ENCODE measurements at places on chromosomes 2 and 18.

- no peak for DNase-seq
Observed at GRCh38 chr2:64260817-64261216, 116.6 kb upstream of the PELI1 start.

DNA sequence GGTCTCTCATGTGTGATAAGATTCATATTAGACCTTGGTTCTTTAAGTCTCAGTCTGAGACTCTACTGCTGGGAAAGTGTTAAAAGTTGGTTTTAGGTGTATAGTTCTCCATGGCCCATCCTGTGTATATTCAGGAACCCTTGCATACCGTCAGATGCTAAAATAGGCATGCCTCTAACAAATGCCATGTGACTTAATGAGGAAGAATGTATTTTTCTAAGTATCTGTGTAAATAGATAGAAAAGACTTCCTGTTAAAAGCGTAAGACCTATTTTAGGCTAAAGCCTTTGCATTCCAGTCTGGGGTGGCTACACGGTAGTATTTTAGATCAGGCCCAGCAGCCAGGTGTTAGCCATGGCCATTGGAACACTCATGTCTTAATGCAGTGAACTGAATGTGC is 73.3 kb downstream of the RHBDD1 start:
- no peak for DNase-seq

DNA sequence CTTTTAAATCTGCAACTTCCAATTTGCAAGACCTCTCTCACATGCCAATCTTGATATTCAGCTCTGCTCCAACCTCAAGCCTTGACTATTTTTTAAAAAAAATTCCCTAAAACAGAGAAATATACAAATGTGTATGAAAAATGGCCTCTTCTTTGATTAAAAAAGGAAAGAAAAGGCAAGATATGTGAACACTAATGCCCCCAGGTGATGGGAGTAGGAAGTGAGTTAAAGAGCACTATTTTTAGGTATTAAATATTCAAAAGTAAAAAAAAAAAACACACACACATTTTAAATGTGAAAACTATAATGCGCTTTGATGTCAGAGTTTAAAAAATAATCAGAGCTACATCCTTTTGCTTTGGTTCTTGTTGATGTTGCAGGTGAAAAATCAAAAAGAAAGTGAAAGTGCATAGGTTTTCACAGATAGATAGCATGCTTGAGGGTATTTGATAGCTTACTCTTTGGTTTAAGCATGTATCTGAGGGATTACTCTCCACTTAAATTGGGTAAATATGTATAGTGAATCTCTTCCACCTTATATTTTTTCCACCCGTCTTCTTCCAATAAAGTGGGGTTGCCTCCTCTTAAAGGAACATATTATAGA is 406.0 kb upstream of the POU3F3 start:
- no peak for DNase-seq

GRCh38 chr2:173191601-173192000 is 116.0 kb downstream of the MAP3K20 start:
- no peak for DNase-seq

DNA sequence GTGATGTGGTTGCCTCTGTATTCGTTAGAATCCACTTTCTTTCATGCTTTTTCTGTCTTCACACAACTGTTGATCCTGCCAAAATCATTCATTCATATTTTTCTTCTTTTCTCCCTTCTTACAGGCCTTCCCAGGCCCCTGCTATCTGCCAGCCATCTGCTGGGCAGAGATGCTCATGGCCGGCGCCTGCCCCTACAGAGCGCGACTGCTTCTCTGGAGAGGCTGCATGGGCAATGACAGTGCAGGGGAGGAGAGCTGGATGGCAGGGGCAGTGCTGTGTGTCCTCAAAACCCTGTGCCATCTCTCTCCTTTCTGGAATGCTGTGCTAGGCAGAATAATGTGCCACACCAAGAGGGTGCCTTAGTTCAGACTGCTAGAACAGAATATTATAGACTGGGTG is 125.2 kb downstream of the INHBB start:
- DNase-seq = no peak

GRCh38 chr2:41877114-41877678 is 170.6 kb upstream of the PKDCC start:
- DNase-seq = no peak

DNA sequence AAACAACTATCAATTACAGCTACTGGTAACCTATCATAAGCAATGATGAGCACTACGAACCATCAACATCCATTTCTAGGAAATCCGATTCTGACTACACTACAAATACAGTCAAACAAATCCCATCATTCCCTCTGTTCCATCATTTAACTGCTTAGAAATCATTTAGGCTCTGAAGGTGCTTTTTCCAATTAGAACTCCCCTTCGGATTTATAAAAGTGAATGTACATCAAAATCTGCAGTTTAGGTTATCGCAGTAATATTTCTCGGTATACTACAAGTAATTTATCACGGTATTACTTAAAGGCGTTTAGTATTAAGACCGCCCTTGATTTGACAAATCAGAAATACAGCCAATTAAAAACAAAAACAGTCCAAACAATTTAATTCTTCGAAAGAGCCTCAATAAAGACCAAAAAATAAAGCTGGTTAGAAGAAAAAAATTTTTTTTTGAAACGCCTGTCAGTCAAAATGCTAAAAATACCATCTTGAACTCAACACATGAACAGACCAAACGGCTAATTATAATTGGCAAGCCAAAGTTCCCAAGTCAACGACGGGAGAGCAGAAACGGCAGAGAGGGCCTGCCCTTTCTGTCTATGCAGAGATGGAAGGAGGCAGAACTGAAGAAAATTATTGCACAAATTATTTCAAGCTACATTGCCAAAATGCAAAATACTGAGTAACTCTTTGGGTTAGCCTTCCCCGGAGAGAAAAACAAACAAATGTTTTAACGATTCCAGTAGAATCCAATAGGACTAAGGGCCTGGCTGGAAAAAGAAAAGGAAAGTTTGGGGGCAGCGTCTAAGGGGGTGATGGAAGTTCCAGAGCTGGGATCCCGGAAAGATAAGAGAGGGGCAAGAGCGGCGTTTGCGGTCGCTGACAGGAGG is 1.2 kb downstream of the VPS54 start:
- no peak for DNase-seq

DNA sequence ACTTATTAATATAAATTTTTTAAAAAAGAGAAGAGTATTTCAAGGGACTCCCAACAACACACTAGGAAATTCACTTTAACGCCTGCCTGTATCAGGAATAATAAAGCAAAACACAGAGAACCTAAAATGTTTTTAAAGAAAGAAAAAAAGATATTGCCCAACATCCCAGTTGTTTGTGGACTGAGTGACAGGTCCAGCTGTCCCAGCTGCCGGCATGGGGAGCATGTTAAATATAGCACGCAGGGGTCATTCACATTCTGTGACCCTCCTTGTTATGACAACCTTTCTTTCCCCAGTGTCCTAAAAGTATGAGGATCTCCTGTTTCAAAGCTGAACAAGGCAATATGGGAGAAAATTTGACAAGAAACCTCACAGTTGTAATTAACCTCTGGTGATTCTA is 4.4 kb downstream of the KLHL41 start:
- no peak for DNase-seq

GRCh38 chr2:41836948-41837347 is 210.9 kb upstream of the PKDCC start:
- DNase-seq = no peak

DNA sequence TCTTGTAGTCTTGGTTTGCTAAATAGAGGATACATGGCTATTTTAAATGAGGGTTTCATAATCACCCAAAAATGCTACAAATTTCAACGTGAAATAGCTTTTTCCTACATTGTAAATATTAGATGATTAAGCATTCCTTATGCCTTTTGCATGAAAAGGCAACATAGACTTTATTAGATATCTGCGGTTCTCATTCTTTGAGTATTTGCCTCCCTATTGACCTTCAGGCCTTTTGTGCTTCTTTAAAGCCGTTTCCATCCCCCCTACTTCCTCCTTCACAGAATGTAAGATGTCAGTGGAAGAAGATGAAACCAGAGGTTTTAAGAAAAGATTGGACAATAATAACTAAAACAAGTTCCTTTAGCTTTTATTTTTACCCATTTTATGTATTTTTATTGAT is 144.1 kb downstream of the UBE2E3 start:
- no peak for DNase-seq

GRCh38 chr2:149666809-149667320 is 79.3 kb upstream of the MMADHC start:
- DNase-seq = no peak

GRCh38 chr18:48961547-48961946 is 10.8 kb upstream of the SMAD7 start:
- no peak for DNase-seq

DNA sequence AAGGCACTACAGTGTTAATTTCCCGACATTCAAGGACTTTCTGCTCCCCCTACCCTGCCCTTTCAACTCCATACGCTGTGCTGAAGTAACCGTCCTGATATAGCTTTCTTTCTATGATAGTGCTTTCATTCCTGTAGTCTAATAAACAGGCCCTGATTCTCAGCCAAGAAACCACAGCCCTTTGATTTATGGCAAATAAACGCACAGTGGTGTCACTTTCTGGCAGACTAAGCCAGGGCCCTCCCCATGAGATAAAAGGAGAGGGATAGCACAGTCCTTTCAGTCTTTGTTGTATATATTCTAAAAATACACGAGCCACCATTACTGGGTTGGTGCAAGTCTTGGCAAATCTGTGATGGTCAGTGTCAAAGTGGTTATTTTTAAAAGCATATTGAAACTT is 291.2 kb downstream of the ALPK2 start:
- no peak for DNase-seq

- DNase-seq = no peak
Observed at GRCh38 chr2:188102881-188103280, 188.8 kb upstream of the GULP1 start.

DNA sequence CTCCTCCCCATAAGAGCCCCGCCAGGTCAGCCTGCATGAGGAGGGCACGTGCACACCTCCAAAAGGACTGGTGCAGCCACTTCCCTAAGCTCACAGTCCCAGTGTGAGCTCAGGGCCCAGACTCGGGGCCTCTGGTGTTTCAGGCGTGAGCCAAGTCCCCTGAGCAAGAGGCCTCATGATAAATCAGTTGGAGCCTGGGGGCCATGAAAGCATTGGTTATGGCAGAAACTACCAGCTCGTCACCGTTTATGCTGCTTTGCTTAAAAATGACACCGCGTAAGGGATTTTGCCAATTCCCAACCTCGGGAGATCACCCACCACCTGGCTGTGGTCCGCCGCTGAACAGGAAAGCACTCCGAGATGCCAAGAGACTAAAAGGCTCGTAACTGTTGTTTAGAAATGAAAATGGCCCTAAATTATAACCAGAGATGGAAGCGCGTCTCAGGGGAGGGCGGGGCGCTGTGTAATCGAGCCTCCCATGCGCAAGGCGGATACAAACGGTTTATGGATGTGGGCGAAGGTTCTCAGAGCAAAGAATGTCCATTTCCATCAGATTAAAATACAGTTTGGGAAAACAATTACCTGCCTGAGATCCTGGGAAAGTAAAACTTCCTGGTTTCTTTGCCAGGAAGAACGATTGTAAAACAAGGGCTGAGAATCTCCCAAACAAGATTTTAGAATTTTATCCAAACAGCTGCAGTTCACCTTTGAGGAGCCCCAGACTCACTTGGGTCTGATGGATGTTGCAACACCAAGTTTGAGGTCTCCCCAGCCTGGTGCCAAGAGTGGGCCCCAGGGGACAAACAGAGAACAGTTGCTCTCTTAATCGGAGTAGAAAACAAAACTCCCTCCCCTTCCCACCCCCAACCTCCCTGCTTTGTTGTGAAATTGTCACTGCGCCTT is 141.4 kb downstream of the BCL2 start:
- DNase-seq = no peak

- DNase-seq = no peak
Observed at GRCh38 chr2:29611850-29612249, 309.5 kb downstream of the ALK start.

DNA sequence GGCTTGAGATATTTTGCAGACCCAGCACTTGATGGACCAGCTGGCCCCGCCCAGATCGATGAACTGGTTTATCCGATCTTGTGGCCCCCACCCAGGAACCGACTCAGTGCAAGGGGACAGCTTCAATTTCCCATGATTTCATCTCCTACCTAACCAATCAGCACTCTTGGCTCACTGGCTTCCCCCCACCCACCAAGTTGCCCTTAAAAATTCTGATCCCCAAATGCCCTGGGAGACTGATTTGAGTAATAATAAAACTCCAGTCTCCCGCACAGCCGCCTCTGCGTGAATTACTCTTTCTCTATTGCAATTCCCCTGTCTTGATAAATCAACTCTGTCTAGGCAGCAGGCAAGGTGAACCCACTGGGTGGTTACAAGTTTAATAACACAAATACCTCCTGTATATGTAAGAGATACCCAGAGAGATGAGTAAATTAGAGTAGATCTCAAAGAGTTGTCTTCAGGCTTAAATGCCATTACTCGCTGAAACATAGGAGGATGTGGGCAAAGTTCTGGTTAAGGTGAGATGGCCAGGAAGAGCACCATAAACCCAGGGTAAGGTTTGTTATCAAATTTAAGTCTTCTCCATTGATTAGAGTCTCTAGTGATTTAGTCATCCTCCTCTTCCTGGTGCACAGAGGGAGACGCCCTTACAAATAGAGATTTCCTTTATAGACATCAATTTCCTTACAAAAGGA is 222.8 kb downstream of the ARL4C start:
- DNase-seq = no peak

DNA sequence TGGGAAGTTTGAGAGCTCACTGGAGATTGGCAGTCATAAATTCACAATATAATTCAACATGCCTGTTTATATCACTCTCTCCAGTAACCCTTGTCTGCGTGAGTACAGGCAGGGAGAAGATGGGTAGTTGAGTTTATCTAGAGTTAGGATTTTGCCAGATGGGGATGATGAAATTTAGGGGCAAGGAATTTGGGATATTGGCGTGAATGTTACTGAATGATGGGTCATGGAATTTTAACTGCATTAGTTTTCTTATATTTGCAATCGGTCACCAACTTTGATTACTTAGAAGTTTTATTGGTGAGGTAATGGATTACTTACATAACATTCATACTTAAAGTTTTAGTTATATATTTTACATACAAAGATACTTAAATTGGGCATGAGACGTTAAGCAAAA is 35.1 kb downstream of the SANBR start:
- DNase-seq = no peak

DNA sequence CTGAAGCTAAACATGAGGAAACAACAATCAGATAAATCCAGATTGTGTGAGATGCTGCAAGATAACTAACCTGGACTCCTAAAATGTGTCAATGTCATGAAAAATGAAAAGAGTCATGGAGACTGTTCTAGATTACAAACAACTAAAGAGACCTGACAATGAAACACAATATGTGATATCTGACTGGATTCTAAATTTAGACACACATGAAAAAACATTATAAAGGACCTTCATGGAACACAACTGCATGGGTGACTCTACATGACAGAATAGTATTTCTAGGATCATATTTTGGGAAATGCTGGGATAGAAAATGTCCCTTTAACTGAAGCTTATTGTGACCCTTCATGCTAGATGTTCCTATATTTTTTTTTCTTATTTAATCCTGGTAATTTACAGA is 18.5 kb upstream of the SPTBN1 start:
- no peak for DNase-seq

- no peak for DNase-seq
Observed at GRCh38 chr2:228839421-228839876, 431.6 kb downstream of the PID1 start.

All from NCI-H1930 (cell line).